Activated CD8-positive, alpha-beta T cell treated with anti-CD3 and anti-CD28 coated beads, Interleukin-2, amount 10 ng/mL, durations not matched to agents 7 days and 5 days (primary cell): ENCODE measurements at places on chromosomes 1 and 21.

- DNase-seq: no peak
Observed at GRCh38 chr1:35442734-35443133, 114.5 kb downstream of the KIAA0319L start.

GRCh38 chr1:5200006-5200405, 545.6 kb downstream of the AJAP1 start:
- no peak for DNase-seq

GRCh38 chr1:204258213-204259115, 44.7 kb upstream of the GOLT1A start:
- peak; percentile 39 for DNase-seq

DNA sequence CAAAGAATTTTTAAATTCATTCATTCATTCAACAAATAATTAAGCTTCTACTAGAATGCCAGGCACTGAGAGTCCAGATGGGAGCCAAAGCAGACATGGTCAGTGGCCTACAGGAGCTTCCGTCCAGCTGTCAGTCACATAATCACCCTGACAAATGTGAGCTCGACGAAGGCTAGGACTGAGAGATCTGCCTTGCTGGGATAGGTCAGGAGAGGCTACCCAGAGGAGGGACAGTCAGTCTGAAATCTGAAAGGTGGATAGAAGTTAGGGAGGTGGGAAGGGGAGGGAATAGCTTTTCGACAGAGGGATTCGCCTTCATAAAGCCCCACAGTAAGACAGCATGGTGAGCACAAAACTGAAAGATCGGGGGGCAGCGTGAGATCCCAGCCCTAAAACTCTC, 8.3 kb downstream of the EPHX1 start:
- no peak for DNase-seq

- no peak for DNase-seq
Observed at GRCh38 chr1:235511470-235512240, 7.4 kb upstream of the B3GALNT2 start.

GRCh38 chr21:33971492-33972013, 55.9 kb upstream of the ATP5PO start:
- no peak for DNase-seq

- no peak for DNase-seq
Observed at GRCh38 chr1:57321776-57322175, 102.1 kb downstream of the DAB1 start.

GRCh38 chr1:39675220-39675619, 3.3 kb upstream of the NT5C1A start:
- no peak for DNase-seq

GRCh38 chr21:35159881-35160280, 110.8 kb upstream of the RUNX1 start:
- DNase-seq: no peak

DNA sequence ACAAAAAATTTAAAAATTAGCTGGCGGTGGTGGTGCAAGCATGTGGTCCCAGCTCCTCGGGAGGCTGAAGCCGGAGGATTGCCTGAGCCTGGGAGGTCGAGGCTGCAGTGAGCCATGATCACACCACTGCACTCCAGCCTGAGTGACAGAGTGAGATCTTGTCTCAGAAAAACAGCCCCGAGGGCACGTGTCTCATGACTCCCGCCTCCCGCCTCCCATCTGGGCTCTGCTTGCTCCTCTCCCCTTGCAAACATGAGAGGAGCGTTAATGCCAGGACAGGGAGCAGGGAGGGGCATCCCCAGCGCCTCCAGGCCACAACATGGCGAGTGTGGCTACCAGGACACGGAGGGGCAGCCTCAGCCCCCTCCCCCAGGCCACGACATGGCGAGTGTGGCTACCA, 28.3 kb downstream of the FAAP20 start:
- no peak for DNase-seq

- DNase-seq: no peak
Observed at GRCh38 chr1:184866586-184866985, 107.7 kb downstream of the NIBAN1 start.

DNA sequence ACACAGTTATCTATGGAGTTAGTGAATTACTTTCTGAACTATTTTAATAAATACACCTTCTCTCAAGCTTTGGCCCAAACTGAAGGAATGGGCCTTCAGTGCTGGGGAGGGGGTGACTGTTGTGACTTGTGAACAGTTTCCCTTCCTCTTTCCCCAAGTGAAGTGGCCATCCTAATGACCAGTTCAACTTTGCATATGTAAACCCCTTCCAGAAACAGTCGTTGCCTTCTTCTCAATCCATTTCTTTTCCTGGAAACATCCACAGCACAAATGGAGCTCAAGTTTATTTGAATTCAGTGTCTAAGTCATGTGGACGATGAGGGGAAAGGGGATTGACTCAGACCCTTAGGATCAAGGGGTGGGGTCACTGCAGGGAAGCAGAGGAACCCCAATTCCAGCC, 1.3 kb upstream of the INPP5B start:
- no peak for DNase-seq
